ENCODE measurements at places on chromosomes 6 and 20.

GRCh38 chr6:116695401-116695800 lies 14.4 kb downstream of the KPNA5 start:
- DNase-seq, result no peak

DNA sequence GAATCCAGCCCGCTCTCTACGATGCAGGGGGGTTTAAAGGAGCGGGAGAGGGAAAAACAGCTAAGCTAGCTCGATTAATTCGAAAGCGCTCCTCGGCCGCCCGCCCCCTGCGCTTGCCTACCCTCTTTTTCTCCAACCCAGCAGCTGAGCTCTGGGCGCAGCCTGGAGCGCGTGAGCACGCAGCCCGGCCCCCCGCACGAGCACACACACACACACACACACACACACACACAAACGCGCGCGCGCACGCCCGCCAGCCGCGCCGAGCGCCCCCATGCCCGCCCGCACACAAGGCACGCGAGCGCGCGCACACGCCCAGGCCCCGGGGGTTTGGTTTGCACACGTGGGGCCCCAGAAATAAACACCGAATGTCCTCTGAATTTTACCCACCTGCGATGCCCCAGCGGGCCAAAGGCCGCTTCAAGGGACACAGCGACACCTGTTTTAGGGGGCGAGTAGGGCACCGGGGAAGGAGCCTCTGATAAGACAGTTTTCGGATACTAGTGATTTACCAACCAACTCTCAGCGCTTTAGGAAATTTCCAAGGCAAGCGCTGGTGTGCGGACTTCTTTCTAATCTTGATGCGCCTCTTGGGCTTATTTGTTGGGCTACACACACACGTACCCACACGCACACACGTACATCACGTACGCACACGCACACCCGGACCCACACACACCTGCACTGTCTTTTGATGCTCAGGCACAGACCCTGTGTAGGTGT lies 802 bp upstream of the NRN1 start:
- peak; percentile 59 for DNase-seq

DNA sequence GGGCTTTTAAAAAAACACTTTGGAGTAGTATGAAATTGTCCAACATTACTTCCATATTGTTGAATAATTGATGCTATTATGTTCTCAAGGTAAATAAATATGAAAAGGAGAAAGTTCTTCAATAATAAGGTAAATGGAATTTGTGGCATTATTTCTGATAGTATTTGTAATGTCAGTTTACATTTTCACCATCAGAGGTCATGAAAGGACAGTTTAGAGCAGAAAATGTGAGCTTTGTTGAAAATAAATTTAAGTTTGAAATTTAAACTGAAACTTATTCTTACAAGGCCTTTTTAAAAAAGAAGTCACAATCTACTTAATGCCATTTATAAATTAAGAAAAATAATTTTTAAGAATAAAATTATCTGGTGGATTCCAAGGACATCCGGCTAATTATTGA lies 15.8 kb upstream of the CEP162 start:
- DNase-seq, result no peak

DNA sequence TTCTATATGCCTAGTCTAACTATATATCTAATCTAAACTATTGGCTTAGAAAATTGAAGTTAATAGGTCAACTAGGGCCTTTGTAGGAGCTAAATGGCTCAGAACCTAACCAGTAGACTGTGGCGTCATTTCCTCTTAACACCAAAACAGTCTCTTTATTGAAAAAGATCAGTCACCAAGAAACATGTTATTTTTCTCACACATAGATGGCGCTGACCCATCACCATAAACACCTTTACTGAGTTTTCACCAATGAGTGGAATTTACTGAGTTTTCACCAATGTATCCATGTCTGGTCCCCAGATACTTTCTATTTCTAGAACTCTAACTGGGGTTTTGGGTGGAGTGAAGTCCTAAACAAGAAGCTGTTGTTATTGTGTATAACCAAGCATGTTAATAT lies 636.0 kb downstream of the BCKDHB start:
- DNase-seq, result no peak

DNA sequence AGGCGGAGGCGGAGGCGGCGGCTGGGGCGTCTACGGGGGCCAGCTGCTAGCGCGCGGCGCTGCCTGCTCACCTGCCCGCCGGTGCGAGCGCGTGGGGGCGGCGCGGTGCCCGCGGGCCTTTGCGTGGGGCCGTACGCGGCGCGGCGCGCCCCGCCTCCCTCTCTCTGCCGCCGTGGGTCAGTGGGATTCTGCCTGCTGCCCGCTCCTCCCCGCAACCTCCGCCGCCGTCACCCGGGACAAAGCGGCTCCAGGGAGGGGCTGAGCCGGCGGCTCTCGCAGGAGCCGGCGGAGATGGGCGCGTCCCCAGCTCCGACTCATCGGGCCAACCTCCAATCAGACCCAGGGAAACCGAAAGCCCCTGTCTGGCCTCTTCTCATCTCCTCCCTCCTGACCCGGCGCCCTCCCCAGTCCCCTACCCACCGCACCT lies at the start of gene RCAN2:
RCAN2 (minus strand) TSS at position 249 of the 427 bp plus-strand sequence.
- peak; percentile 40 for DNase-seq

- no peak for DNase-seq
These were observed 218.4 kb downstream of the MAFB start for GRCh38 chr20:40470445-40471260.

DNA sequence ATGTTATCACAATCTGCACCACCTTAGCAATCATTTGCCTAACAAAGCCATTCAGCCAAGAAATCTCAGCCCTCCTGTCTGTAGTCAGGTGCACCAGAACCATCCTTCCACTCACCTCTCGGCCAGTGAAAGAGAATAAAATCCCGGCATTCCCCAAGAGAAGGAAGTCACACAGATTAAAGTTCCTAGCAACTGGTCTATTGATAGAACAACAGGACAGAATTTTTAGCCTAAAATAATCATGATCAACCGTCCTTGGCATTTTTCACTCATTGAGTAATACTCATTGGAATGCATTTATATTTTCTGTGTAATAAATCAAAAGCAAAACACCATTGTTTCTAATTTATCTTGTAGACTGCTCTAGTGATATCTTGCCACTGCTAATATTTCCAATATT lies 85.7 kb upstream of the CDH4 start:
- no peak for DNase-seq

DNA sequence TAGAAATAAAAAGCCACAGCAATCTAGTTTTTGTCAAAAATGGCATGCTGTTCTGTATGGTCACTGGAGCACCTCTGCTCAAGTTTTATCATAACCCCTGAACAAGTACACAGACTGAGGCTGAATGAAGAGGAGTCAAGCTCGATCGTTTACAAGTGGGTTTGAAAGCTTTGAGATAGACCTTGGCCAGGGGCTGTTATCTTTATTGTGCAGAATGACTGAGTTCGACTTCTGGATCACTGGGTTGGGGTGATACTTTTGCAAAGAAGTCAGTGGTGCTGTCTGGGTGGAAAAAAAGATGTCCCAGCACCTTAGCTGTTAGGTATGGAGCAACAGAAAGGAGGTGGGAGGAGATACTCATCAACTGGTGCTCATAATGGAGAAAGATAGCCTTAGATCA lies 446.0 kb downstream of the HACE1 start:
- DNase-seq, result no peak

DNA sequence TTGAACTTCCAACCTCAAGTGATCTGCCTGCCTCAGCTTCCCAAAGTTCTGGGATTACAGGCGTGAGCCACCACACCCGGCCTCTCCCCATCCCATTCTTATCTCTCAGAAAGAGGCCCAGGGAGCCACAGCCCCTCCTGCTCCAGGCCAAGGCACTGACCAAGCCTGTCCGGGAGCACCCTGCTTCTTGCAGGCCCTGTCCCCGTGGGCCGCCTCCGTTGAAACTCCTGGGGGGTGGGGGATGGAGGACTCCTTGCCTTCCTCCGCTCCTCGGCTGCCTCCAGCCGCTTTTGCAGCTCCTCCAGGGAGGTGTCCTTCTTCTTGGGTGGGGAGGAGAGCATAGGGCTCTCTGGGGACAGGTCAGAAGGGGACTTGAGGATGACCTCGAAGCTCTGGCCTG lies 9.7 kb downstream of the STMN3 start:
- DNase-seq, result no peak
